ENCODE measurements at places on chromosomes 11 and 22.

- DNase-seq = no peak
Observed at GRCh38 chr11:72263361-72263760, 19.4 kb upstream of the PHOX2A start.

DNA sequence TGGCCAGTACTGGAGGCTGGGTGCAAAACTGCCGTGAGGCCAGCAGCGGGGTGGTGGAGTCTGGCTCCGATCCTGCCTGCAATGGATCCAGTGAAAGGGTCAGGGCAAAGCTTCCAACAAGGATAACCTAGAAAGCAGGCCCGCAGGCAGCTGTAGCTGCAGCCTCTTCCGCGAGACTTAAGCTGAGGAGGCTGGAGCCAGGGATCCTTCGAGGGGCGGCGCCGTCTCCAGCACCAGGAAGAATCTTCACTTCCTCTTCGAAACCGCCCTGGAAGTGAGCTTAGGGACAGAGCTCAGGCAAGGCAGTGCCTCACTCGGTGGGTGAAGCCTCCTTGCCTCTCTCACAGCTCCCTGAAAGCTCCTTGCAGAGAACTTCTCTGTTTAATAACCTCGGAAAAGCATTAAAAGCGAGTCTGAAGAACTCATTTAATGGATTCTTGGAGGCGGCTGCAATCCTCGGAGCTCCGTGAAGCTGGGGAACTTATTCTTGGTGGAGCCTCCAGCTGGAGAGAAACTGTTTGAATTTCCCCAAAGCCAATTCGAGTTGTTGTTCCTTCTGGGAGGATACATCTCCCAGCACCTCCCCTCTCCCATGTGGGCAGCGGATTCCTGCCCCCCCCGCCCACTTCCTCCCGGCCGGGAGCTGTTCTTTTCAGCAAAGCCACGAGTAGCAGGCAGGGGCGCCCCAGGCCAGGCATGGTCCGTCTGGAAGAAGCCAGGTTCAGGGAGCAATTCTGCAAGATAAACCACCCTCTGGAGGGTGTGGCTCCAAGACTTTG, 169.9 kb downstream of the CTTN start:
- peak; percentile 11 for DNase-seq

- DNase-seq = no peak
Observed at GRCh38 chr11:126829716-126830115, 170.9 kb downstream of the KIRREL3 start.

DNA sequence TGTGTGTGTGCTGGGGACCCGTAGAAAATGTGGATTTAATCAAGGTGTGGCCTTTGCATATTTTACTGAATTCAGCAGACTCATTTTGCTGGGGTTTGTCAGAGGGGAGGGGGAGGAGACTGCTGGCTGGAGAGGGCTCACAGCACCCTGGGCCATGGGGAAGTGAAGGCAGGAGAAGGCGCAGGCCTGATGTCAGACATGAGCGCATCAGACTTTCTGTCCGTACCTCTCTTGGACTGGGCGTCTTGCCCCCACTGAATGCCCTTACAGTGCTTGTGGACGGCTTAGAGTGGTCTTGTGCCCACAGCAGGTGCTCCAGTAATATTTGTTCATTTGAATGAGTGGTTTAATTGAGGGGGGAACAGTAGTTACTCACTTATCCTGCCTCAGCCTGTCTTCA, 75.2 kb downstream of the TEAD1 start:
- no peak for DNase-seq

DNA sequence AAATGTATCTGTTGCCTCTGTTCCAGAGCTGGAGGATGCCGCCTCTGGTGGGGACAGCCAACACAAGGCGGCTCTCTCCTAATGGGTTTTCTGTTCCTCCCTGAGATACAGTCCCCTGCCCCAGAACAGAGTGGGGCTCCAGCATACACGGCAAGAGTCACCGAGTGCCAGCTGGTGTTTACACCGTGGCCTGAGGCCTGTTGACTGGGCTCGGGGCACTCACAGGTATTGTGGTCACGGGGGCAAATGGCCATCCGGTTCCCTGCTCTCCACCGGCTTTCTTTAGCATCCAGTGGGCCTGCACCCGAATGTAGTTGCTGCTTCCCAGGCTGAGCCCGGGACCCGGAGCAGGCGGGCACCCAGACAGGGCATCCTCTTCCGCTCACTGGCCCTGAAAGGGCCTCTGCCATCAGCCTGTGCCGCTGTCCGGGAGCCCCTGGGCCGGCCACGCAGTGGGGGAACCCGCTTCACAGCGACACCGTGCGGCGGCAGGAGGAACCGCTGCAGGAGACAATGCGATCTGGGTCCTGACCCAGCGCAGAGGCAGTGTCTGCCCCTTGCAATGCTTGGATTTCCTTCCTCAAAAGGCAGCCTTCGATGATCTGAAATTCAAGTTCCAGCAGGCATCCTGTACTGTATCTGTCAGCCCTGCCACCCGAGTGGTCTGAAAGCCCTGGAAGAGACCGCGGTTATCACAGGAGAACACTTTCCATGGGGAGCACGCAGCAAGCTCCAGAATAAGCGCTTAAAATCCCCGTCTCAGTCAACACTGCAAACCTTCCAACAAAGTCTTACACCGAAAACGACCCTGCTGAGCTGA, 859 bp upstream of the KRTAP5-5 start:
- DNase-seq = no peak

GRCh38 chr22:32331918-32332725, 25.5 kb upstream of the RFPL3 start:
- no peak for DNase-seq

DNA sequence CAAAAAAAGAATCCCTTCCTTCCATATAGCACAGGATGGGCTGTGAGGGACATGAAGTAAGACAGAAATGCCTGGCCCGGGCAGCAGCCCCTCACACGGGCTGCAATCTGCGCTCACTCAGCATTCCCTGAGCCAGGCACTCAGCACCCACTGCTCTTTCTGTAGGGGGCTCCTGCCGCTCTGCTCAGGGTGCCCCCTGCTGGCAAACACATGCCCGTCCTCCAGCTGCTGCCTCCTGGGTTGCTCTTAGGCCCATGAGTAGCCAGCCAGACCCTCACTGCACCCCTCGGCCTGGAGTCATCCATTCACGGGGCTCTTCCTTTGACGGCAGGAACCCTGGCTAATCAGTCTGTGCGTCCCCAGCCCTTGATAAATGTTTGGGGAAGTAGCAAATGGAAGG, 6.9 kb downstream of the MCAT start:
- no peak for DNase-seq

DNA sequence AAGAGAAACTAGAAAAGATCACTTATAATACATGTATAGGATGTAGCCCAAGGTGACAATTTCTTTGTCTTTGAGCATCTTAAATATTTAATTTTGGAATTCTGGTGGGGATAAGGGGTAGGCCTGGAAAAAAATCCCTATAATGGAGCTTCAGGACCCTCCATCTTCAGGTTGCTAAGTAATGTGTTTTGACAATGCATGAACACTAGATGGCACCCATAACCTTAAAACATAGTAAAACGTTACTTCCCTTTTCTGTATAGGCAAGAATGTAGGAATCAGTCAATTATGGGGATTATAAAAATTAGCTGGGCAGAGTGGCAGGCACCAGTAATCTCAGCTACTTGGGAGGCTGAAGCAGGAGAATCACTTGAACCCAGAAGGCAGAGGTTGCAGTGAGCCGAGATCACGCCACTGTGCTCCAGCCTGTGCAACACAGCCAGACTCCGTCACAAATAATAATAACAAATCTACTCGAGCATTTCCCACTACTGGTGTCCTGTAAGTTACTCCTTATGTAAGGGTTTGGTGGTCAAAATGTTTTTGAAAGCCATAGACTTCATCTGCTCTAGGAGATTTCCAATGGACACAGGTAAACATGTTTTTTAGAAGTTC, 541.9 kb upstream of the CCDC90B start:
- DNase-seq = no peak

- no peak for DNase-seq
Observed at GRCh38 chr11:78446210-78446609, 28.6 kb upstream of the GAB2 start.

GRCh38 chr11:128157423-128158298, 429.7 kb downstream of the ETS1 start:
- DNase-seq = no peak

DNA sequence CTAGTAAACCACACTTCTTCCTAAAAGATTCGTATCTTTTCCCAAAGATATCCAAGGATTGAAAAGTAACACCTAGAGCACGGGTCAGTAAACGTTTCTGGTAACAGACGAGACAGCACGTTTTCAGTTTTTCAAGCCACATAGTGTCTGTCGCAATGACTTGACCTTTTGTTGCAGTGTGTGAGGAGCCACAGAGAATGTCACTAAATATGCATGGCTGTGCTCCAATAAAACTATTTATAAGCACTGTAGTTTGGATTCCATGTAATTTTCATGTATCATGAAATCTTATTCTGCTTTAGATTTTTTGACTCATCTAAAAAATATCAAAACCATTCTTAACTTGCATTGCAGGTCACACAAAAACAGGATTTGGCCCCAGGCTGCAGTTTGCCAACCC, 18.3 kb upstream of the MICAL3 start:
- DNase-seq = no peak

DNA sequence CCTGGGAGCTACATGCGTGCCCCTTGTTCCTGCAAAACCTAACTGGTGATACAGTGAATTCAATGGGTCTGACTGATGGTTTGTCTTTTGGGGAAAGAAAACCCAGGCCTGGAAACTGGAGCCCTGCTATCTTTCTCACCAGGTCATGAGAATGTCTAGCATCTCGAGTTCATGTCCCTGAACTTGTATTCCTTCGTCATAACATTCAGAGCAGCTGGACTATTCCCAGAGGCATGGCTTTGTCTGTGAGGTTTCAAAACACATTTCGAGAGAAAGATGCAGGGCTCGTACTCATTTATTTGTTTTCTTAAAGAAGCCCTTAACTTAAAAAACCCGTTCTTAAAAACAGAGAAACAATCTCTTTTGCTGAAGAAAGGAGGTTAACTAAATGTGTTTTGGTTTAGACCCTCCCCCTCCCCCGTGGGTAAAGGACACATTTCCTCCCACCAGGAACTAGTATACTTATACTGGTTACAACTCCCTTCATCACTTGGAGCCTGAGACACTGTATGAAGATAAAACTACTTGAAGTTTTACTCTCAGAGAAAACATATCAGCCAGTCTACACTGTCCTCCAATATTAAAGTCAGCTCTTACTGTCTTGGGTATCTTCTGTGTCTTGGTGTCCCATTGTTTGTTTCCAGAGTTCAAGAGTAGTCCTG, 43.2 kb downstream of the ME3 start:
- DNase-seq = no peak

DNA sequence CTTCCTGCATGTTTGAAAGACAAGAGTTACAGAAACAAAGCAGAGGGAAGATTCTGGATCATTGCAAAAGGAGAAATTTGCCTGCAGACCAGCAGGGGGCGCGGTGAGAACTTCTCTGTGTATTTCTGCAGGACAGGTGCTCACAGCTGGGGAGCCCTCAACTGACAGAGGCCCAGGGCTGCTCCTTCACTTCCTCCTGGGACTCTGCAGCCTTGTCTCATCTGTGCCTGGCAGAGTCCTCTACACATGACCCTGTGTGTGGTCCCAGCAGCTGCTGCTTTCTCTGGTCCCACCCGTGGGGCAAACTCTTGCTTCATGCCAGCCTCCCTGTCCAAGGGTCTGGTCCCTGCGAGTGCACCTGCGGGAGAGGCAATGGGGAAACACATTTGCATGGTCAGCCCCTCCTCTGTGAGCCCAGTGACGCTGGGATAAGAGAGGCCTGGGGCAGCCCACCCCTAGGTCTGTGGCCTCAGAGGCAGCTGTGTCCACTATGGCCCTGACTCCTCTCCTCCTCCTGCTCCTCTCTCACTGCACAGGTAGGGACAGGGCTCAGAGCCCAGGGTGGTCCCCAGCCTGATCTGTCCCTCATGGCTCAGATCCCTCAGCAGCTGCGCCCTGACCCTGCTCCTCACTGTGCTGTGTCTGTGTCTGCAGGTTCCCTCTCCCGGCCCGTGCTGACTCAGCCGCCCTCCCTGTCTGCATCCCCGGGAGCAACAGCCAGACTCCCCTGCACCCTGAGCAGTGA, 43.2 kb upstream of the VPREB1 start:
- DNase-seq = no peak

- peak; percentile 19 for DNase-seq
Observed at GRCh38 chr11:127862406-127862805, 725.0 kb downstream of the ETS1 start.

DNA sequence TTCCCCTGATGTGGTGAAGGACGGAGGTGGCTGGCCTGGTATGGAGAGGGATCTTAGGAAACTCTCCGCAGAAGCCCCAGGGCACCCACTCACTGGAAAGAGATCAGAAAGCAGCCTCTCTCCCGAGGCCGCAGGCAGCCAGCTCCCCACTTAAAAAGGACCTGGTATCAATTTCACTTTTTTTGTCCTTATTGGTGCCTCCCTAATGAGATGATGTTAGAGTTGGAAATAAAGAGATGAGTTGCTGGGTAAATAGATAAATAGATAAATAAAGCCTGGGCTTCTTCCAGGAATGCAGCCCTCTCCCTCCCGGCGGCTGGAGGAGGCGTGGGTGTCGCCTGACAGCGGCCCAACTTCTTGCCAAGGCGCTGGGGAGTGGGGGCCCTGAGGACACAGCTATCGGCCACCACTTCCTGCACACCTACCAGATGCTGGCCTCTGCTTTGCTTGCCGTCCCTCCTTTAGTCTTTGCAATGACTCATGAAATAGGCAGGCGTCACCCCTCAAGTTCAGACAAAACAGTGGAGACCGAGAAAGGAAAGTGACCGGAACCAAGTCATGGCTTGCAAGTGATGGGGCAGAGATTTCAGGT, 42.9 kb downstream of the LINC01488 start:
- no peak for DNase-seq

DNA sequence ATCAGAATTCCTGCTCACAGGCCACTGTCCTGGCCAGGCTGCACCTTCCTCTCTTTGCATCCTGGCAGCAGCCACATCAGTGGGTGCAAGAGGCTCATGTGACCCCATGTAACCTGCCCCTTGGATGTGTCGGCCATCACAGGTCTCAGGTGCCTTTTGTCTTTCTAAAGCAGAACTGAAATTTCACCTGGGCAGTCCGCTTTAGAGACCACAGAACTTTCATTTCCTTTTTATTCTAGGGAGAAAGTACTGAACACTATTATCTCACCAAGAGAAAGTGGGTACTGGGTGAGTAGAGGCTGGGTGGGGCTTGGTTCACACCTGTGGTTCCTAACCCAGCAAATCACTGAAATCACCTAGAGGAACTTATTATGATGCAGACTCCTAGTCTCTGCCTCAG, 51.7 kb upstream of the NUP160 start:
- no peak for DNase-seq

- DNase-seq = no peak
Observed at GRCh38 chr11:27187848-27188621, 147.4 kb downstream of the BBOX1 start.

DNA sequence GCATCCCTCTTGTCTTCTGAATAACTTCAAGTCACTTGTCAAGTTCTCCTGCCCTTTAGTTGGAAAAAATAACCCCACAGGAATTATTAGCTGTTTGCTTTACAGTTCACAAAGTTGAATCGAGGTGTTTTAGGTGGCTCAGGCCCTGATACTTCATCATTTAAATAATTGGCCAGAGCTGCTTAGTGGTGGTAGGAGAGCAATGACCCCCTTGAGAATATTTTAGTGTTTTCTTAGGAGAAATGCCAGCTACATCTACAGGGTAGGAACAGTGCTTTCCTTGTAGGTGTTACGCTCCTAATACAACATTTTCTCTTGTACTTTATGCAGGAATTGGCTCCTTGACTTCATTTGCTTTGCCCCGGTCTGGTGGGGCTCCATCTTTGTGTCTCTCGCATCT, 73.2 kb downstream of the C22orf31 start:
- no peak for DNase-seq
